Stimulated activated CD4-positive, alpha-beta T cell treated with anti-CD3 and anti-CD28 coated beads, Interleukin-2, amount 100 ng/mL, for 24 hours (primary cell): ENCODE measurements at places on chromosomes 11 and 22.
A peak's percentile ranks its signal among the peaks of the same experiment; 100 is the strongest.

DNA sequence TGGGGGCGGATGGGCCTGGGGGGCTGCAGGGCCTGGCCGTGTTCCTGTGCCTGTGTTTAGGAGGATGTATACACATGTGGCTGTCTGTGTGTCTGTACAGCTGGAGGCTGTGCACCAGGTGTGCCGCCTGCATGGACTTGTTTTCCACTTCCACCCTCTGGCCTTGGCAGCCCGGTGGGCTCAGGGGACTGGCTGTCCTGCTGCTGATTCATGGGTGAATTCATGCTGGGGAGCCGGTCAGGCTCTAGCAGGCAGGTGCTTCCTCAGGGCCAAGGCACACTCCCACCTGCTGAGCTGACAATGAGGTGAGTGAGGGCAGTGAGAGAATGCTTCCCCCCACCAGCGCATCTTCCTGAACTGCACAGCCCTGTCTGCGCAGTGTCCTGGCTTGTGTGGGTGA lies 88.4 kb downstream of the CCDC81 start:
- DNase-seq, result no peak

DNA sequence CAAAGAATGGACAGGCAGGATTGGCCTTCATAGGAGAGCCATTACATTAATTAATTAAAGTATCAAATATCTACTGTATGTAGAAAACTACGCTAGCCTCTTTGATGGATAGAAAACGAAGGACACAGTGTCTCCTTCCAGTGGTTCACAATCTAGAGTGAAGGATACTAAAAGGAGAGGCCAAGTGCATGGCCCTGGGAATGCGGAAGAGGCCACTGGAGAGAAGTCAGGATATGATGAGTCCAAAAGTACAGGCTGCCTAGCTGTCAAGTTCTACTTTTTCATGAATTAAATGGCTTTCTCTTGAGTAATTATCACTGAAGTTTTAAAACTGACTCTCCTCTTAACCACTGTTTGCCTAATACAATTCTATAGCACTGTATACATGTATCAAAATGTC lies 41.9 kb downstream of the ATG16L2 start:
- no peak for DNase-seq

DNA sequence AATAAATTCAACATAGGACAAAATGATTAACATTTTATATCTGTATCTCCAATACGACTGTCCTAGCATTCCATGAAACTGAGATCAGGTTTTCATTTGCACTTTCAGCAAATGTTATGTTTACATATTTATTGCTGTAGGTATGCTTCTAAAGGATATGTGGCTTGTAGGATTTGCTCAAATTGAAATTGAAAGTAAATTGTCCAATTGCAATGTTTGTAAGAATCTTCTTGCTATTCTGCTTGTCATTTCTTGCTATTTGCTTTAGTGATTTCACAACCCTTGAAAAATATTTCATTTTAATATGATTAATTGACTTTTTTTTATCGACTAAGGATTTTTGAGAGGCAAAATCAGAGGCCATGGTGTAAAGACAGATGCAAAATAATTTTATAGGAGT lies 904.2 kb upstream of the RAG2 start:
- DNase-seq, result no peak

DNA sequence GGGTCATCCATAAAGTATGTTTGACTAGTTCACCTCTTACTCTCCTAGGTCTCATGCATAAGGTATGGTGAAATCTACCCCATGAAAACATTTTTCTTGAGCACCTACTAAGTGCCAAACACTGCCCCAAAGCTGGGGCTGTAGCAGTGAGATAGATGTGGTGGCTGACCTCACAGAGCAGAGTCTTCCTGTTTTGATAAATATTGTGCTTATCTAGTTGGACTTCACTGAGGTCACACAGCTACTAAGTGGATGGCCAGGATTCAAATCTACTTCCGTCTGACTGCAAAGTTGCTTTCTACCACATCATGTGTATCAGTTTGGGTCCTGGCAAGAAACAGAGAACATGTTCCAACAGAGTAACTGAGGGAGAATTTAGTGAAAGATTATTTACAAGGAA lies 6.4 kb upstream of the HTATIP2 start:
- DNase-seq, result no peak

GRCh38 chr22:44369293-44369661 lies 56.5 kb upstream of the SHISAL1 start:
- no peak for DNase-seq

GRCh38 chr11:118572981-118573550 lies 857 bp downstream of the ARCN1 start:
- peak; percentile 19 for DNase-seq

GRCh38 chr11:69823641-69824265 lies 4.5 kb upstream of the FGF3 start:
- DNase-seq, result no peak

DNA sequence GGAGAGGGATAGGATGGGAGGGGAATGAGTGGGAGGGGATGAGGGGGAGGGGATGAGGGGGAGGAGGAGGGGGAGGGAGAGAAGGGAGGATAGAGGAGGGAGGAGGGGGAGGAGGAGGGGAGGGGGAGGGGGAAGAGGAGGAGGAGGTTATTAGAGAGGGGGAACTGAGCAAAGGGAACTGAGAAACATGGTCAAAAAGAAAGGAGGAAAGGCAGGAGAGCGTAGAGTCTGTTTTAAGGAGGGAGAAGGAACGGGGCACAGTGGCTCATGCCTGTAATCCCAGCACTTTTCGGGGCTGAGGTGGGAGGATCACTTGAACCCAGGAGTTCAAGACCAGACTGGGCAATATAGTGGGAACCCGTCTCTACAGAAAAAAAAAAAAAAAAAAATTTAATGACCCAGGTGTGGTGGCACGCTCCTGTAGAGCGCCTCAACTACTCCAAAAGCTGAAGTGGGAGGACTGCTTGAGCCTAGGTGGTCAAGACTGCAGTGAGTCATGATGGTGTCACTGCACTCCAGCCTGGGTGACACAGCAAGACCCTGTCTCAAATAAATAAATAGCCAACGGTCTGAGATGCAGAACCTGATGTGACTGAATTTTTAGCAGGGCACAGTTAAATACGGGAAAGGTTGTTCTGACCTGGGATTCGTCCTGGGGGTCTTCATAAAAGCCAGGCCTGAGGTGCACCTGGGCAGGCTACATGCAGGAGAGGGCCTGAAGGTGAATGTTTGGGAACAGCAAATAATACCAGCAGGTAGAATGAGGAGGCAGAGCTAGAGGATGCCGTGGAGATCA lies 4.0 kb downstream of the B3GNT6 start:
- DNase-seq, result no peak

DNA sequence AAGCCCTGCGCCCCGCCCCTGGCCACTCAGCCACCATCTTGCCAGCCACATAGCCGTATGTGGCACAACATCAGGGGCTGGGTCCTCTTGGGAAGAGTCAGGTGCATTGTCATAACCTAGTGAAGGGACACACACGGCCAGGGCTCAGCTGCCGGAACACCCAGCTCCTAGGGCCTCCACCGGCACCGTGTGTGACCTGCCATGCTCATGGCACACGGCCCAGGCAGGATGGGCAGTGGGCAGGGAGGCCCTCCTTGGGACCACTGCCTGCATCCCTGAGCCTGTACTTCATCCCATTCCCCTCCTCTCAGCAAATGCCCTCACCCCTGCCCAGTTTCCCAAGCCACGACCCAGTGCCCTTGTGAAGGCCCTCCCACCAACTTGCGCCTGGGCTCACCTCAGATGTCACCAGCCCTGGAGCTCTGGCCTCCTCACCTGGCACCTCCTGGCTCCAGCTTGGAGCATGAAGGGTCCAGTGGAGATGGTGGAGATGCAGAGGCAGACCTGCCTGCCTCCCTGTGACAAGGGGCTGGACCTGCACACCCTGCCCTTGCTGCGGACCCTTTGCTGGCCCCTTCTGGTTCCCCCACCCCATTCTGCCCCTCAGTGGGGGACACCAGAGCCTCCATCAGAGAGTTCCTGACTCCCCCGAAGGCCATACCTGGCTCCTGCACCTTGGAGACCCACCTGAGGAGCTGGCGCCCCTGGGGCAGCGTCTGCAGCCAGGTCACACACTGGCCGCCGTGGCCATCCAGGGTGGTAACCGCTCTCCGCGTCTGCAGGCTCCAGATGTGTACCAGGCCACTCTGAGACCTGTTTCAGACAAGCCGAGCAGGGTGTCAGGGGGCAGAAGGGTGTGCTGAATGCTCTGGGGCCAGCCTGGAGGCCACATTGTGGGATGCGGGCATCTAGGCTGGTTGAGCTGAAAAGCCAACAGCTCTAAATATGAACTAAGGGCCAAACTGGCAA lies 34.5 kb downstream of the GNB1L start:
- no peak for DNase-seq

GRCh38 chr11:119722281-119722794 lies 6.7 kb downstream of the NECTIN1 start:
- DNase-seq, result no peak

DNA sequence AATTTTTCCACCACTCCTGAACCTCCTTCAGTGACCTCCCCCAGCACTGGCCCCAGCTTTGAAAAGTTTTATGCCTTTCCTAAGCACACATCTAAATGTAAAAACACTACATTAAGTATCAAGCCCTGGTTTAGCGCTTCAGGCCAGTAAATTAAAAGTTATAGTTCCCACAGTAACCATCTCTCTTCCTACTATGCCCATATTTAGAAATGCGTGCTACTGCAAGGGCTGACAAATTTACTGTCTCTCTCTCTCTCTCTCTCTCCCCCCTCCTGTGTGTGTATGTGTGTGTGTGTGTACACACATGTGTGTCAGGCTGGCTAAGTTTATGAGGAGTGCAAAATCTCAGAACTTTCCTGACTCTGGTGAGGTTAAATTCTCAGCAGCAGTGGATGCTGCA lies 231.4 kb downstream of the LARGE1 start:
- no peak for DNase-seq

- peak; percentile 48 for DNase-seq
These were observed 10.4 kb upstream of the SUN2 start for GRCh38 chr22:38766076-38766777.

DNA sequence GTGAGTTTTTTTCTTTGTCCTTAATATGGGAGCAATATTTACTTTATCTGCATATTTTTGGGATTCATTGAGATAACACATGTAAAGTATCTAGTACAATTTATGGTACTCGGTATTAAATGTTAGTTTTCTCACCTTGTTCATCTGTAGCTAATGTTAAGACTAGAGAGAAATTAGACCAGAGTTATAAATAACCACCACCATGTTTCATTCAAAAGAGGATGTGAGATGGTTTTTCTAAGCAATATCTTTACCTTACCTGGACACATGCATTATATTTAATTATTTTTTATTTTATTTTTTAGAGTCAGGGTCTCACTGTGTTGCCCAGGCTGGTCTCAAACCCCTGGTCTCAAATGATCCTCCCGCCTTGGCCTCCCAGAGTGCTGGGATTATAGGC lies 18.4 kb downstream of the ARHGAP42 start:
- no peak for DNase-seq

DNA sequence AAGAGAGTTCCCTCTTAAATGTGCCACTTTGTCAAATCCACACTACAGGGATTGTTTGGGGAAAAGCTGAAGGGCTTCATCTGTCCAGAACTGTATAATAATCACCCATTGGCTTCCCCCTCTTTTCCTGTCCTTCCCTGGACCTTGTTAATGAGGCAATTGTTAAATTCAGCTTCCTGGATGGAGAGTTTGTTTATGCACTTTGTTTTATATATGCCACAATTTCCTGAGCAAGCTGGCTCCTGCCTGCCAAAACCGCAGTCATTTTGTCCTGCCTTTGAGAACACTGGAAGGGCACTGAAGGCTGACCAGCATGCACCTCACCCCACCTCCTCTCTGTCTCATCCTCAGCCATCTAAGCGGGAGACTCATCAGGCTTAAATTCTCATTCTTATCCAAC lies 86.2 kb downstream of the MSANTD4 start:
- no peak for DNase-seq

DNA sequence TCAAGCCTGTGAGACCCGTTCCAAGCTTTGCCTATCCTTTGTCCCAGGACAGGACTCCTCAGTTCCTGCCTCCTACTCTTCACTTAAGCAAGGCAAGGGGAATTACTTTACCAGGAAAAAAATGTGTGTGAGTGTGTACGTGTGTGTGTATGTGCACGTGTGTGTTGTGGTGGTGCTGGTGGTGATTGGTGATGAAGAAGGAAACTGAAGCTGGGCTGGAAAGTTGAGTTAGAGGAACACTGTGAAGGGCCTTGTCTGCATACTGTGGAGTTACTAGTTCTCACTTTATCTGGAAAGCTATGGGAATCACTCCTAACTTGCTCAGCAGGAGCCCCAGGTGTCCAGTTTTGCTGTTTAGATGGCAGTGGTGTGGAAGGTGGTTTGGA lies 378 bp downstream of the OR51D1 start:
- DNase-seq, result no peak

GRCh38 chr11:64881476-64881875 lies 3.1 kb upstream of the EHD1 start:
- DNase-seq, result no peak

DNA sequence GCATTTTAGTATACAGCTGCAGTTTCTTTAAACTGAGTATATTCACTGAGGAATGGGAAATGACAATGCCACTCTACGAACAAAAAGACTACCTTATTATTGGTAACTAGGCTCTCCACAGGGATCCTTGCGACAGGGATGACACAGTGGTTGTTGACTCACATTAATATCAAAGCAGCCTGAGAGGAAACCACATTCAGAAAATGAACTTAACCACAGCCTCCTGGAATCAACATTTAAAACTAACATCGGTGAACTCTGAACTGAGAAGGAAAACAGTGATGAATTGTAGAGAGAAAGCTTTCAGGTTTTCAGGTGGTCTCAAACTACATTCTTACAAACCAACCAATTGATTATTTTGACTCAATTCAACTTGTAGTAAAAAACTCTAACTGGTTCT lies 90.3 kb upstream of the MTMR2 start:
- peak; percentile 49 for DNase-seq

- no peak for DNase-seq
These were observed 17.7 kb downstream of the TPCN2 start for GRCh38 chr11:69066122-69067112.

GRCh38 chr11:93952082-93952780 lies 68.9 kb upstream of the HEPHL1 start:
- no peak for DNase-seq

DNA sequence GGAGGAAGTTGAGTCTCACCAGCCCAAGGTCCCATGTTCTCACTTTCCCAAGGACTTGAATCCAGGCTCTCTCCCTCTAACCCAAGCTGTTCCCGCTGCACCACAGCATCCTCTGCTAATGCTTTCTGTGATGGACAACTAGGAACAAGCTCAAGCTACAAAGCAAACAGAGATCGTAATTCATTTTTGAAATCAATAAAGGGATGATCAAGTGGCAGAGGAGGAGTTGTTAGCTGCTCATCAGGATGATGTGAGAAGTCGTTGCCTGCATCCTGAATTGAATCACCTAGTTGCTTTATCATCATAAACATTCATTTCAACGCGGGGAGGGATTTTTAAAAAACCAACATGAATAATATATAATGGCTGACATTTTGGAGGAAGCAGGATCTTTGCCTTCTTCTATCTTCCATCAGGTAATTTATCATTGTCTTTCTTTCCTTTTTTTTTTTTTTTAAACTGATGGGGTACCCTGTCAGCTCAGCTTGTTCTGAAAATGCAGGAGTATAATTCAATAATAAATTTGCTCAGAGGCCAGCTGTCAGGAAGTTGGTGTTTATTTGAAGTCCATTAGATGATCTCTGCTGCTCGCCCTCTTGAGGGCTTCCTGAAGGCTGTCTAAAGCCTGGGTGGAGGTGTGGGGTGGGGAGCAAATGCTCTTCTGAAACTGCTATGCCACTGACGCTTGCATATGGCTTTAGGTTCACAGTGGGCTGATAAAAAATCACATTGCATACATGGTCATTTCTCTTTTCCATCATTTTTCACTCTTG lies 174.4 kb upstream of the NARS2 start:
- DNase-seq, result no peak

GRCh38 chr11:67611704-67612587 lies 5.2 kb downstream of the NDUFV1 start:
- DNase-seq, result no peak

- no peak for DNase-seq
These were observed 65.0 kb downstream of the CWF19L2 start for GRCh38 chr11:107392611-107393010.
